ENCODE measurements at places on chromosomes 6 and 20.

- no peak for DNase-seq
Observed at GRCh38 chr20:47963022-47963421, 177.7 kb upstream of the SULF2 start.

DNA sequence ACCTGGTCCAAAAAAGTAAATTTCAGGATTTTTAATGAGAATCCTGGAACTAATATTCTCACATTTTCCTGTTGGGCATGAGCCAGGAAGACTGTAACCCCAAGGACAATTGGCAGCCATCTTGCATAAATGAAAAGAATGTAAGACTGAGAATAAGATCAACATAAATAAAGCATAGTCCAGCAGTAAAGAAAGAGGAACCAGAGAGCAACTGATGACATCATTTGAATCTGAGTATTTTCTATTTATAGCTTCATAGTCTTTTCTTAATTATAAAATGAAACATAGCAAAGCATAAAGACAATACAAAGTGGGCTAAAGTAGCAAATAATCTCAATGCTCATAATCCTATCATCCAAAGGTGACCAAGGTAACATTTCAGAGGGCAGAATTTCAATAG, 26.6 kb upstream of the FBXL4 start:
- no peak for DNase-seq

DNA sequence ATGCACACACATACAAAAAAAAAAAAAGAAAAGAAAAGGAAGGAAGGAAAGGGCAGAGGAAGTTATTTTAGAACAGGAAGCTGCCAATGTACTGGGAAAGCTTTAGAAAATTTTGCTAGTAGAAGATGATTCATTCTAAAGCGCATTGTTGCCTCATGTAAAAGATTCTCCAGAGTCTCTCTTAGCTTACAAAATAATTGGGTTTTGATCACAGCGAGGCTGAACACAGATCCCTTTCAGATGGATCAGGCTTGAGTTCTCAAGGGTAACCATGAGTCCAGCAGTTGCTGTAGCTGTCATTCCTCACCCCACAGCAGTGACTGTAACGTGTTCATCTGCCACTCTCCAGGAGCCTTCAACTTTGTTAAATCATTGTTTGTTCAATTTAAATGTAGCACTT, 81.9 kb downstream of the PHACTR2 start:
- DNase-seq, result no peak

DNA sequence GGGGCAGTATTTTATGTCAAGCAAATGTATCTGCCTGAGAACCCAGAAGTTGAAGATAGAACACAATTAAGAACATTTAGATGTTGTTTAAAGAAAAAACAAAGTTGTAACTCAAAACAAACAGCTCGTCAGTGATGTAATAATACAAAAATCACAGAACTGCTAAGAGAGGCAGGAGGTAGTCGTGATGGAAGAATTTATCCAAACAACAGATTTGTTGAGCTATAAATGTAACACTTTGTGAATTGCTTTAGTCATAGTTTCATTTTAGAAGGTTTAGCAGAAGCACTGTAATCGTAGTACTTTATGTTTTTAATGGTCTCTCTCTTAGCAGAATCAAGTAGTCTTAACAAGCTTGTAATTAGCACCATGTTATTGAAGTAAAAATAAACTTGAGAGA, 73.6 kb downstream of the SCAF8 start:
- peak; percentile 18 for DNase-seq

DNA sequence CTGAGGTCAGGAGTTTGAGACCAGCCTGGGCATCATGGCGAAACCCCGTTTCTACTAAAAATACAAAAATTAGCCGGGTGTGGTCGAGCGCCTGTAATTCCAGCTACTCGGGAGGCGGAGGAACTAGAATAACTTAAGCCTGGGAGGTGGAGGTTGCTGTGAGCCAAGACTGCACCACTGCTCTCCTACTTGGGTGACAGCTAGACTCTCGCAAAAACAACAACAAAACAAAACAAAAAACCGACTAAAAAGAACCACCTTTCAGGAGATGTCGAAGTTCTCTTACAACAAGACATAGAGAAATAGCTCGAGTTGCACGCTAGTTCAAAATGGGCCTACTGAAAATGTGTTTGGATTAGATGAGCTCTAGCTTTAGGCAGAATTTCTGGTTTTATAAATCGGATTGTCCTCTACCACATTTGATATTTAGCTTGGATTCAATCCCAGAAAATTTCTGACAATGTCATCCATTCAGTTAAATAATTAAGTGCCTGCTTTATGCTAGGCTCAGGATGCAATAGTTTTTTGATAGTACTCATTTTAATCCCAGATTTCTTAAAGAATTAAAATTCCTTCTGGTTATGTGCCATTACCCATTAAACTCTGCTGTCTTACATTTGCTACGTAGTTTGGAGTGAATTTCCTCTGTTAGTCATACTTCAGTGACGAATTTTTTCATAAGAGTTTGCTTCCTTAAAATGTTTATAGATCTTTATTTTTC, 137.5 kb upstream of the SHLD1 start:
- peak; percentile 46 for DNase-seq

- DNase-seq, result peak; percentile 46
Observed at GRCh38 chr6:156890627-156891314, 113.6 kb downstream of the ARID1B start.

- no peak for DNase-seq
Observed at GRCh38 chr20:41599699-41600104, 18.5 kb downstream of the CHD6 start.

GRCh38 chr20:48489656-48490055, 338.1 kb downstream of the PREX1 start:
- no peak for DNase-seq

- no peak for DNase-seq
Observed at GRCh38 chr6:13446381-13446780, 41.0 kb downstream of the GFOD1 start.

DNA sequence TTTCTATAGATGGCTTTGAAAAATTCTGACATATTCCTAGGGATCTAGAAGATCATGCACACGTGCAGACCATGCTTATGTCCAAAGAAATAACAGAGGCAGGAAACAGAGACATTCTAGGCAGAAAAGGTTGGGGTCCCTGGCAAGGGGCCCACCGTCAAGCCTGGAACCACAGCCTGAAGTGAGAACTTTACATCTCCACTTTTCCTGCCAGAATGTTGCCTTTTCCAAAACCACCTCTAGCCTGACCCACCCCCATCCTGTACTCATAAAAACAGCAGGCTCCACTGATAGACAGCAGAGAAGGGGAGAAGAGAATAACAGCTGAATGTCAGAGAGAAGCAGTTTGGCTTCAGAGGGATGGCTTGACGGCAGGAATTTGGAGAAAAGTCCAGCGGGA, 257.3 kb upstream of the NT5E start:
- DNase-seq, result no peak

DNA sequence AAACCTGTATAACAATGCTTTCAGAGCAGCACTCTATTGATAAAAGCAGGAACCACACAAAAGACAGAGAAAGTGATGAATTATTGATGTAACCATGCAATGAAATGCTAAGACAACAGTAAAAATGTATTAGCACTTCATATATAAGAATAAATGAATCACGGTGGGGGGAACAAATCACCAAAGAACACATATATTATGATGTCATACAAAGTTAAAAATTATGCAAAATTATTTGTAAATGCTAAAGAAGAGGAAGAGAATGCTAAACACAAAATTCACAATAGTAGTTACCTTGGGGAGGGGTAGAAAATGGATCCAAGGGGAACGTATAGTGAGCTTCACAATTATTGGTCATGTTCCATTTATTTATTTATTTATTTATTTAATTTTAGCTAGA, 133.9 kb downstream of the KIF13A start:
- DNase-seq, result no peak

- DNase-seq, result peak; percentile 12
Observed at GRCh38 chr6:123316733-123317323, 319.9 kb downstream of the TRDN start.

DNA sequence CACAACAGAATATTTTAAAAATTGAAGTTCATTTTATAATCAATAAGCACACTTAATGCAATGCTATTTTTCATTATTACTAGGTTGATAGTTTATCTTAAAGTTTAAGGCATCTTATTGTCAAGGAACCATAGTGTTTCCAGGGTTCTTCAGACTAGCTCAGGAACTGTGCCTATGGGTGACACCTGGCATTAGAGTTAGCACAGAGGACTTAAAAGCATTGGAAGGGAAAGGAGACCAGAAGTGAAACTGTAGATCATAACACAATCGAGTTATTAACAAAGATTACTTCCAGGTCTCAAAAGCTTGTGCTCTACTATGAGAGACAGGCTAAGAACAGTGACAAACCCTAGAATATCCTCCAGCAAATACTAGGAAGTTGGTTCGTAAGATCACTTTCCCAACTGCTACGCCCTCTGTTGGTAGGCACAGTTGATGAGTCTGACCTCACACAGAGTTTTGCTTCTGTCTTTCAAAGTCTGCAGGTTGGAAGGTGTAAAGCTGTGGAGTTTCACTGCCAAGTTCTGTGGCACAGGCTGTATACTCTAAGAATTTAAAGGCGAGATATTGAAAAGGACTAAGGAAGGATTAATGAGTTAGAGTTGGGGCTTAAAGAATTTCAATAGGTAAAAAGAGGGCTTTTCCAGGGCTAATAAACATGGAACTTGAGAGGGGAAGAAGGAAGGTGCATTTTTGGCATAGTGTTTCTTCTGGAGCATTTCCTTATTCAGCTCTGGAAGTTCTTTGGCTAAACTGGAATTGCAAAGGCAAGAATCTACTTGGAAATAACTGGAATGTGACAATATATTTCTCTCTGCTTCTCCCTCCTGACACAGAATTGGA, 531.3 kb upstream of the JAG1 start:
- peak; percentile 74 for DNase-seq

- no peak for DNase-seq
Observed at GRCh38 chr6:3221578-3221977, 5.9 kb downstream of the TUBB2B start.

DNA sequence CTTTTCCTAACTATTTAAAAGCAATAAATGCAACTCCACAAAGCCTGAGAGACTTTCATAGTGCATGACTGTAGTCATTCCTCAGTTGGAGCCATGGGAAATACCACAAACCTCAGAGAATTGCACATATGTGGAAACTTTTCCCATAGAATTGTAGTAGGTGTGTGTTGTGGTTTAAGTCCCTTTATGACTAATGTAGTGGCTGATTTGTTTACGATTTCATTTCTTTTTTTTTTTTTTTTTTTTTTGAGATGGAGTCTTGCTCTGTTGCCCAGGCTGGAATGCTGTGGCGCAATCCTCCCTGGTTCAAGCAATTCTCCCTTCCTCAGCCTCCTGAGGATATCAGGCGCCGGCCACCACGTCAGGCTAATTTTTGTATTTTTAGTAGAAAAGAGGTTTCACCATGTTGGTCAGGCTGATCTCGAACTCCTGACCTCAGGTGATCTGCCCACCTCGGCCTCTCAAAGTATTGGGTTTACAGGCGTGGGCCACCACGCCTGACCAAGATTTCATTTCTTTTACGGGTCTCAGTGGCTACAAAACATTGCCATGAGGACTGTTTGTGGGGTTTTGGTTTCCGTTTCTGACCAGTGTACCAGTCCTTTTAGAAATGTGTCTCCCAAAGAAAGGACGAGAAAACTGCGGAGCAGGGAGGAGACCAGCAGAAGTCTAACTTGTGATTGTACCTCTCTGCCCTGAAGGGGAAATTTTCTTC, 212.1 kb upstream of the MARCKS start:
- DNase-seq, result peak; percentile 97

DNA sequence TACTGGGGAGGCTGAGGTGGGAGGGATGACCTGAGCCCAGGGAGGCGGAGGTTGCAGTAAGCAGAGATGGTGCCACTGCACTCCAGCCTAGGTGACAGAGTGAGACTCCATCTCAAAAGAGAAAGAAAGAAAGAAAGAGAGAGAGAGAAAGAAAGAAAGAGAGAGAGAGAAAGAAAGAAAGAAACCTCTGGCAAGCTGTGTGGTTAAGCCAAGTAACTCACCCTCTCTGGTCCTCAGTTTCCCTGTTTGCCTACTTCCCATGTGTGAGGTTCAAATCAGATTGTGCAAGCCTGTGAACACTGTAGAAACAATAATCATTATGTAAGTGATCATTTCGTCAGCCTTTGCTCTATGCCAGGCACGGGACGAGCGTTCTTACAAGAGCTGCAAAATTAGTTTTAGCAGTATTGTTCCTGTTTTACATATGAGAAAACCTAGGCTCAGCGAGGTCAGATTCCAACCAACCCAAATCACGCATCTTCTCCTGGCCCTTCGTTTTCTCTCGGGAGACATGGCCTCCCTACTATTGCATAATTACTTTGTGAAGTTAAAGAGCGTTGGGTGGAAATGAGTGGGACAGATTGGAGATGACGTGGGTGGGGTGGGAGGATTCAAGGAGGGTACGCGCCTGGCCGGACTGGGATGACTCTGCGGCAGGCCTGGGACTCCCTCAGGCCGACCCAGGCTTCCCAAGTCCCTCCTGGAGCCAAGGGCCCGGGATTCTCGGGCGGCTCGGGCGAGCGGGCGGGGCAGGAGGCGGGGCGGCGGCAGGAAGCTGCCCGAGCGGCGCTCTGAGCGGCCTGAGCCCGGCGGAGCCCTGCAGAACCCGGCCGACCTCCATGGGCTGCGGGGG, at the start of gene SNX21:
SNX21 (plus strand) TSS at position 770 of the 853 bp plus-strand sequence. CDS start 121 bp downstream, outside the sequence.
- peak; percentile 97 for DNase-seq

DNA sequence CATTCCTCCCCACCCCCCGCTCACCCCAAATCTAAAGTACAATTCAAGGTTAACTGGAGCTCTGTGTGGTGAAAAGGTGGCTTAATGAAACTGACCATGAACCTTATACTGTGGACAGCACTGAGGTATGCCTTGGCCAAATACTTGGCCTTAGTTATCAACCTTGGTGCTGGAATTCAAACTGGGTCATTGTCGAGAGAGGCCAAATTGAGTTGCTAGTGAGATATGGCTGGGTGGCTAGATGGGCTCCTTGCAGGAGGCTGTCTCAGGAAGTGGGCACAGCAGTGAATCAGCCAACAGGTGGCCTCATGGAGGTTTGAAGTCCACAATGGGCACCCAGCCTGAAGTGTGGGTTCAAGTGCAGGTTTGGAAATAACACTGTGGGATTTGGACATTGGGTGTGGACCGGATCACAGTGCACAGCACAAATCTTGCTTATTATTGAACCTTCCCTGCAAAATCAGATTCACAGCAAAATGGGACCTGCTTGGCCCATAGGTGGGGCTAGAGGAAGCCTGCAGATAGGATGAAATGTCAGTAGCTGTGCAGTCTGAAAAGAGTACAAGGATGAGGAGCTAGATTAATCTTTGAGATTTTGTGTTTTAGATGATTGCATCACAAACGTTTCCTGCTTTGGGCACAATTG, 5.6 kb upstream of the BTBD3 start:
- DNase-seq, result no peak

- DNase-seq, result peak; percentile 57
Observed at GRCh38 chr6:148250975-148251685, 91.5 kb upstream of the SASH1 start.

DNA sequence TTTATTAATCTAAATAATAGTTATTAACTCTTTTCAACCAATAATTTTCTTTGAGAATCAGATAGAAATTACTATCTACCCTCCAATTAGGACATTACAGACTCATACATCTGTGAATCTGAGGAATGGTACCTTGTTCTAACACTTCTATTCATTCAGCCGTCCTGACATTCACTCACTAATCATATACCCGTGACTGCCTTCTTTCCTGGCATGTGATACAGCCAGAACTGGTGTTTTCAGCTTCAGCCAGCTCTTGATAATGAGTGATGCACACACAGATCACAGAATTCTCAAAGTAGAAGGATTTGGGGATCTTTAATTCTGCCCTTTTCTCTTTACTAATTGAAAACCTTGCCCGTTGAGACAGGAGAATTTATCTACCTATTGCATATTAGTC, 499.9 kb downstream of the UTRN start:
- no peak for DNase-seq

- no peak for DNase-seq
Observed at GRCh38 chr6:38117281-38117680, 297.8 kb downstream of the ZFAND3 start.

Data from mesenchymal stem cell (in vitro differentiated cells and primary cell).